ENCODE measurements at places on chromosomes 13 and 19.
A peak's percentile ranks its signal among the peaks of the same experiment; 100 is the strongest.

DNA sequence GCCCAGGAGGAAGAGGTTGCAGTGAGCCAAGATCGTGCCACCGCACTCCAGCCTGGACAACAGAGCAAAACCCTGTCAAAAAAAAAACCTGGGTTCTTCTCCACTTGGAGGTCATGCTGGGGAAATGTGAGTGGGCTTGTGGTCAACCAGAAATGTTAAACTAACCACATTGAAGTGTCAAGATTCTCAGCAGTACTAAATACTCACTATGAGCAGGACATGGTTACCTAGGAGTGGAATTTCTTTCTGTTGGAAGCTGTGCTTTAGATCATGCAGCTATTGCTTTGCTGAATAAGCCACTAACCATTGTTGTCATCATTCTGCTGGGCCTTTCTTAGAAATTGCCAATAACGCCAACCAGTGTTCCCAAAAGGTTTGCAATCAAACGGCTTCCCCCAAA lies 253.3 kb upstream of the TSHZ3 start:
- DNase-seq = no peak

DNA sequence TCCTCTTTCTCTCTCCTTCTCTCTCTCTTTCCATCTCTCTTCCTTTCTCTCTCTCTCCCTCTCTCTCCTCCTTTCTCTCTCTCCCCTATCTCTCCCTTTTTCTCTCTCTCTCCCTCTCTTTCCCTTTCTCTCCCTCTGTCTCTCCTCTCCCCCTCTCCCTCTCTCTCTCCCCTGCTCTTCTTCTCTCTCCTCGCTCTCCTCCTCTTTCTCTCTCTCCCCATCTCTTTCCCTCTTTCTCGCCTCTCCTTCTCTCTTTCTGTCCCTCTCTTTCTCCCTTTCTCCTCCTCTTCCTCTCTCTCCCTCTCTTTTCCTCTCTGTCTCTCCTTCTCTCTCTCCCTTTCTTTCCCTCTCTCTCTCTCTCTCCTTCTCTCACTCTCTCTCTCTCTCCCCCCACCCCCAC lies 196.6 kb downstream of the UQCRFS1 start:
- no peak for DNase-seq

GRCh38 chr19:31297991-31298390 lies 51.2 kb downstream of the TSHZ3 start:
- no peak for DNase-seq

GRCh38 chr13:31201341-31202031 lies 1.7 kb downstream of the B3GLCT start:
- DNase-seq = no peak

- no peak for DNase-seq
Observed at GRCh38 chr13:40961214-40961613, 57.9 kb downstream of the ELF1 start.

GRCh38 chr19:18073197-18073596 lies 13.5 kb downstream of the IL12RB1 start:
- DNase-seq = no peak

- no peak for DNase-seq
Observed at GRCh38 chr19:13838435-13839129, 38.4 kb upstream of the NANOS3 start.

DNA sequence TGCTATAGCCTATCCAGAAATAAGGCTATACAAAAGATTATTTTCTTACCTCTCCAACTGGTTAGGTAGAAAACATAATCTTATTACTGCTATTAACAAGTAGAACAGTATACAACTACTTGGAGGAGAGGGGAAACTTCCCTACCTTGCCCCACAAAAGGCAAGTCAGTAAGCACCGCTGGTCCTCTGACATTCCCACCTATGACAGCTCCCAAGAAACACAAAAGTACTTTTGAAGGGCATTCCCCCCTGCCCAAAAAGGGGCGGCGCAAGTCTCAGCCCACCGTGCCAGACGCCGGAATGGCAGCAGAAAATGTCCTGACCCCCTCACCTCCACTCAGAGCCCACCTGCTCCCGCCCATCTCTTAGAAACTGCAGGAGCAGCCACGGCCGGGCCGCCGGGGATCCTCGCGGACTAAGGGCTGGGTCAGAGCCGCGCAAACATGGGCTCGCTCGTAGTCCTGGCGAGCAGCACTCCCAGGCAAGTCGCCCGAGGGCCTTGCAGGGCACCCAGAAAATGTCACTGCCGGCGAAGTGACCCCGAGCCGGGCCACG lies 437 bp downstream of the SUCLA2 start:
- DNase-seq = no peak

GRCh38 chr13:102628559-102628958 lies 31.8 kb downstream of the TPP2 start:
- DNase-seq = no peak

GRCh38 chr13:98761126-98761985 lies 8.9 kb upstream of the SLC15A1 start:
- DNase-seq = no peak

DNA sequence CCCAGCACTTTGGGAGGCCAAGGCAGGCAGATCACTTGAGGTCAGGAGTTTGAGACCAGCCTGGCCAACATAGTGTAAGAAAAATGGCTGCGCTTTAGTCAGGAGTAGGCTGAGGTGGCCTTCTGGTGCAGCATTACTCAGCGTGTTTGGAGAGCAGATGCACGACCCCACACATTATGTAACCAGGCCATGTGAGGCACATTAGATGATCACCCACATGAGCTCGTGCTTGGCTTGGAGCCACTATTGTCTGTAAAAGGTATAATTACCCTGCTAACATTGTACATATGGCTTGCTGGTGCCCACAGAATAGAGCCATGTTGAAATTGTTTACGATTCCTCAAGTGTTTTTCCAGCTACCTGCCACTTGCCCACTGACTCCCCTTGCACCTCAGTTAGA lies 24.0 kb upstream of the SCEL start:
- DNase-seq = no peak

- peak; percentile 85 for DNase-seq
Observed at GRCh38 chr19:49473868-49474541, at the start of gene FLT3LG. TSS of gene FLT3LG (plus strand) at chr19:49474215. CDS start at chr19:49474640, 425 bp downstream.

- no peak for DNase-seq
Observed at GRCh38 chr13:50026788-50027473, 11.7 kb downstream of the KCNRG start.

- no peak for DNase-seq
Observed at GRCh38 chr19:5271145-5271544, 69.5 kb downstream of the PTPRS start.

DNA sequence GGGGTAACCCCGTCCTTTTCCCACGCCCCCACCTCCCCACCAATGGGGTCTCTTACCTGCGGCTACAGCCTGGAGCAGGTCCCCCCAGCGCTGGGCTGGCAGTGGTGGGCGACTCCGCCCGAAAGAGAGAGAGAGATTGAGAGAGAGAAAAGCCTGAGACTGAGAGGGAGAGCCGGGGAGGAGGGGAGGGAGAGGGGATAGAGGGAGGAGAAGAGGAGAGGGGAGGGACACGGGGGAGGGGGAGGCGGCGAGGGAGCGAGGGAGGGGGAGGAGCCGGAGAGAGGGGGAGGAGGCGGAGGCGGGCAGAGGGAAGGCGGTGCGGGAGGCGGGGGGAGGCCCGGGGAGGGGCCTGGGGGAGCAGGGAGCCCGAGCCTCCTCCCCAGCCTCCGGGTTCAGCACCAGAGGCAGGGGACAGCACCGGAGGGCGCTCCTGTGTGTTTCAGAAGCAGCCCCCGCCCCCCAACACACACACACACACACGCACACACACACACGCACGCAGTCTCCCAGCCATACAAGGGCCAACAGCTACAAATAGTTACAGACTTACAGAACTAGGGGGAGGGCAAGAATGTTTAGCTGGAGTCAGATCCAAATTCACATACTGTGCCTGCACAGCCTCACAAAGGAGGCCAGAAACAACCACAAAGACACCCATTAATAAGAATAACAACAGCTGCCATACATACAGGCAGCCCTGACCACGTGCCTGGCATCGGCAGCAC lies at the start of gene SLC8A2:
SLC8A2 (minus strand) TSS at position 161 of the 725 bp plus-strand sequence. CDS start 5,490 bp downstream, outside the sequence.
- peak; percentile 29 for DNase-seq

- no peak for DNase-seq
Observed at GRCh38 chr13:31100721-31101120, 61.0 kb downstream of the HSPH1 start.

GRCh38 chr13:93227280-93227877 lies 772 bp downstream of the GPC6 start:
- DNase-seq = no peak

DNA sequence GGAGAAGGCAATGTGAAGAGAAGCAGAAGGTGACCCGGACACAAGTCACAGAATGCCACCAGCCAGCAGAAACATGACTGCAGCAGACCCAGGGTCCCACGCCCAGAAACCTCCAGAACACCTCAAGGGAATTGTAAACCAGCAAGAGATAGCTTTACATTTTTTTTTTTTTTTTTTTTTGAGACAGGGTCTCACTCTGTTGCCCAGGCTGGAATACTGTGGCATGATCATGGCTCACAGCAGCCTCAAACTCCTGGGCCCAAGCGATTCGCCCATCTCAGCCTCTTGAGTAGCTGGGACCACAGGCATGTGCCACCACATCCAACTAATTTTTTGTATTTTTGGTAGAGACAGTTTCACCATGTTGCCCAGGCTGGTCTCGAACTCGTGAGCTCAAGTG lies 10.5 kb upstream of the CEACAM20 start:
- DNase-seq = no peak

- no peak for DNase-seq
Observed at GRCh38 chr13:19888799-19889198, 25.4 kb upstream of the ZMYM5 start.

DNA sequence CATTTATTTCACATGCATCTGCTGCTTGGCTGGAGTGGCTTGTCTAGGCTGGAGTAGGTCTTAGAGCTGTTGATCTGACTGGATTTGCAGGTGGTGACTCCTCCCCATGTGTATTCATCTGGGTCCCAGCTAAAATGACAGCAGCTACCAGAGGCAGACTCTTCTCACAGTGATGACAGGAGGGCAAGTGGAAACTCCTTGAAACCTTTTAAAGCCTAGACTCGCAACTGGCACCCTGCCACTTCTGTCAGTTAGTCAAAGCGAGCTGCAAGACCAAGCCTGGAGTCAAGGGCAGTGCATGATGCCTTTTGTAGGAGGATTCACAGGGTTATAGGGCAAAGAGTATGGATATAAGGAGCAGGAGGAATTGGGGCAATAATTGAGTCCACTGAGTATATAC lies 65.2 kb downstream of the TEX26 start:
- no peak for DNase-seq

DNA sequence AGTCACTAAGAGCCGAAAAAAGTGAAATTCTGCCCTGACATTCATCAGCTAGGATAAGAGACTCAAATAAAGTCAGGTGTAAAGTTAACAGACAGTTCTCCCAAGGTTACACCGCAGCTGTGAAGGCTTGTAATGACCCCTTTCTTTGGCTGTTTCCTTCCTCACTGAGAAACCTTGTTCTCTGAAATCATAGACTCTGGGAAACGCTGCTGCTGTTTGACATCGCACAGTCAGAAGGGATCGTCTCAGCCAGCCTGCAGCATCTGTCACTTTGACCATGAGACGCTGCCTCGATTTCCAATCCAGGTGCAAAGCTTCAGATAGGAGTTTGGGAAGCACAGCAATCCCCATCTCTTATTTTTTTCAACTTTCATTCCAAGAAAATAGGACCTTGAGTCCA lies 678 bp downstream of the BCAT2 start:
- no peak for DNase-seq

- no peak for DNase-seq
Observed at GRCh38 chr13:39349391-39349960, 253.5 kb downstream of the LHFPL6 start.

- DNase-seq = no peak
Observed at GRCh38 chr13:47249266-47249665, 352.4 kb upstream of the HTR2A start.

DNA sequence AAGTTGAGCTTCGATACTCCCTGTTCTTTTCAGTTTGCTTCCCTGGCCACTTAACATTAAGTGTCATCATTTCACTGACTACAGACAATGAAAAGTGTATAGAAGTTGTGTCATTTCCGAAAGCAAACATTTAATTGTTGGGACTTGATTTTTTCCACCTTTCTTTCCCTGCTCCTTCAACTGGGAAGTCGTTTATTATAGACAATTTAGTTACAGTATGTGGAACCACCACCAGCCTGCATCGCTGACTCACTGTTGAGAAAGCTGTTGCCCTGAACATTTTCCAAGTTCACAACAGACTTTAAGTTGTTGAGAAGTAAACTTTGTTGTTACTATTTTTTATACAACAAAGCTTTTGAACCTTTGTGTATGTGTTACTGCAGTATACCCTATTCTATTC lies 788.4 kb upstream of the PRR20A start:
- DNase-seq = no peak

DNA sequence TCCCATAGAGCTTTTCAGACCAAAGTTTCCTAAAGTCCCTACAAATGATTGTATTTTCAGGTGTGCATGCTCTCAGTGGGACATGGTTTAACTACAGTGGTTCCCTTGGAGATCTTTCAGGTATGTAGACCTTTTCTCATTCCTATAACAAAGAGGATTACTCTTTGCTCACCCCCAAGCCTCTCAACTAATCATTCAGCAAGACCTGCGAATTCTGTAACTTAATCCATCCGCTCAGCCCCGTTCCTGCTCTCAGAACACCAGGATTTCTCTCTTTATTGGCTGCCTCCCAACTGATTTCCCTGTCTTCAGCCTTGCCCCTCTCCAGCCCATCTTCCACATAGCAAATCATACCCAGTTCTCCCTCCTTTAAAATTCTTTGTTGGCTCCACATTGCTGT lies 253.6 kb downstream of the MTUS2 start:
- DNase-seq = no peak

DNA sequence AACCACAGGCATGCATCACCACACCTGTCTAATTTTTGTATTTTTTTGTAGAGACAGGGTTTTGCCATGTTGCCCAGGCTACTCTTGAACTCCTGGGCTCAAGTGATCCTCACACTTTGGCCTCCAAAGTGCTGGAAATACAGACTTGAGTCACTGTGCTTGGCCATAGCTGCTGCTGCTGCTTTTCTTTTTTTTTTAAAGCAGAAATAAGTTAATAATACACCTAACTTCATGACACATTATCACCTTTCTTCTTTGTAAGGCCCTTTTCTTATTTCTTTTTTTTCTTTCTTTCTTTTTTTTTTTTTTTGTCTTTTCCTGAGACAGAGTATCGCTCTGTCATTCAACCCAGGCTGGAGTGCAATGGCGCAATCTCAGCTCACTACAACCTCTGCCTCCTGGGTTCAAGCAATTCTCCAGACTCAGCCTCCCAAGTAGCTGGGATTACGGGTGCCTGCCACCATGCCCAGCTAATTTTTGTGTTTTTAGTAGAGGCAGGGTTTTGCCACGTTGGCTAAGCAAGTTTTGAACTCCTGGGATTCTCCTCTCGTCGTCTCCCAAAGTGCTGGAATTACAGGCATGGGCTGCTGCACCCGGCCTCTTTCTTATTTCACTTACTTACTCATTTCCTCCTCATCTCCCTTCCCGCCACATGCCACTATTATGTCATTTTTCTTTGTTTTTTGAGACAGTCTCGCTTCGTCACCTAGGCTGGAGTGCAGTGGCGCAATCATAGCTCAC lies 8.7 kb downstream of the SHKBP1 start:
- no peak for DNase-seq

GRCh38 chr19:35657904-35658700 lies 8.2 kb upstream of the UPK1A start:
- no peak for DNase-seq

- DNase-seq = no peak
Observed at GRCh38 chr13:87680298-87680697, 9.1 kb downstream of the SLITRK5 start.

Data from stimulated activated CD4-positive, alpha-beta T cell treated with anti-CD3 and anti-CD28 coated beads, Interleukin-15, amount 100 ng/mL, for 48 hours (primary cell).